ENCODE measurements at places on chromosomes 1 and 21. TPM values are rescaled to one million over a fixed set of nuclear protein-coding genes. Genes with fewer than 3 reads are reported as not detected.

ACTN2 gene
- 0.02 TPM for total RNA-seq

KLF17 gene
- total RNA-seq: 0.33 TPM

CELA2A gene
- total RNA-seq: not detected

OR2T29 gene
- total RNA-seq: not detected

FAM151A gene
- total RNA-seq: not detected

SLC45A3 gene
- total RNA-seq: 7.6 TPM

LAMTOR2 gene
- total RNA-seq: 155 TPM

PROX1 gene
- total RNA-seq: 0.14 TPM

DENND2C gene
- total RNA-seq: 0.39 TPM

GBP6 gene
- total RNA-seq: not detected

ATAD3C gene
- total RNA-seq: not detected

BMP8A gene
- not detected for total RNA-seq

TFF3 gene
- total RNA-seq: not detected

FCAMR gene
- total RNA-seq: not detected

KCNJ10 gene
- not detected for total RNA-seq

PSEN2 gene
- total RNA-seq: 27.8 TPM

OR2G3 gene
- total RNA-seq: not detected

POLR3GL gene
- 9.6 TPM for total RNA-seq

ADAMTSL4 gene
- total RNA-seq: 4.3 TPM

CDC14A gene
- total RNA-seq: 3.1 TPM

PALMD gene
- total RNA-seq: 0.43 TPM

NME7 gene
- total RNA-seq: 22.5 TPM

CELSR2 gene
- 4.6 TPM for total RNA-seq

RAB3B gene
- total RNA-seq: 5.5 TPM

MYOG gene
- not detected for total RNA-seq

SMIM34 gene
- total RNA-seq: not detected

TFF1 gene
- total RNA-seq: 28.6 TPM

TDRD5 gene
- total RNA-seq: 0.09 TPM

MORC3 gene
- 3.1 TPM for total RNA-seq

VANGL2 gene
- total RNA-seq: 1.0 TPM

REG4 gene
- total RNA-seq: not detected

C4BPB gene
- 2.0 TPM for total RNA-seq

LRRC38 gene
- not detected for total RNA-seq

ZFP69 gene
- not detected for total RNA-seq

Measured in A549 treated with RU486 at 1 μM for 4 hours (cell line).